A673 (cell line): ENCODE measurements at places on chromosomes 11 and 22. TPM values are rescaled to one million over a fixed set of nuclear protein-coding genes. Genes with fewer than 3 reads are reported as not detected.
A peak's percentile ranks its signal among the peaks of the same experiment; 100 is the strongest.

DNA sequence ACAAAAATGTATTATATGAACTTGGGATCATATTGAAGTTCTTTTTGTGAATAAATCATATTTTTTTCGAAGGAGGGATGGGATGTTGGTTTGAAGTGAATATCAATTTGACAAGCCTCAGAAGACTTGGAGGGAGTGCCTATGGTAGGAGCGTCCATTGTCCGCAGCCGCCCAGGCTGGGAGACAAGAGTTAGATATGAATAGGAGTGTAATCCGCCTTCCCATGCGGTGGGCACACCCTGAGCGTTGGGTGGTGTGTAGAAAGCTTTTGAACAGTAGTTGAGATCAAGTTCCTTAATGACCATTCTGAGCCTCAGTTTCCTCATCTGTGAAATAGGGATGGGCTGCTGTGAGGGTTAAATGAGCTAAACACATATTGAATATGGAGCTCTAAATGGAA, 7.0 kb downstream of the CD82 start:
- no peak overlapping the region for H3K4me3 ChIP-seq
- H3K27me3 ChIP-seq: no peaks in the 10 kb centered on the region
- H3K36me3 ChIP-seq: no peaks in the 10 kb centered on the region
- peaks cover 4% of the 10 kb centered on the region for H3K4me1 ChIP-seq
- no peak overlapping the region for H3K27ac ChIP-seq

GRCh38 chr11:69496631-69497220, 15.3 kb downstream of the LINC01488 start:
- H3K27ac ChIP-seq: no peak overlapping the region
- no peaks in the 10 kb centered on the region for H3K27me3 ChIP-seq
- H3K36me3 ChIP-seq: no peaks in the 10 kb centered on the region
- no peak for DNase-seq

DNA sequence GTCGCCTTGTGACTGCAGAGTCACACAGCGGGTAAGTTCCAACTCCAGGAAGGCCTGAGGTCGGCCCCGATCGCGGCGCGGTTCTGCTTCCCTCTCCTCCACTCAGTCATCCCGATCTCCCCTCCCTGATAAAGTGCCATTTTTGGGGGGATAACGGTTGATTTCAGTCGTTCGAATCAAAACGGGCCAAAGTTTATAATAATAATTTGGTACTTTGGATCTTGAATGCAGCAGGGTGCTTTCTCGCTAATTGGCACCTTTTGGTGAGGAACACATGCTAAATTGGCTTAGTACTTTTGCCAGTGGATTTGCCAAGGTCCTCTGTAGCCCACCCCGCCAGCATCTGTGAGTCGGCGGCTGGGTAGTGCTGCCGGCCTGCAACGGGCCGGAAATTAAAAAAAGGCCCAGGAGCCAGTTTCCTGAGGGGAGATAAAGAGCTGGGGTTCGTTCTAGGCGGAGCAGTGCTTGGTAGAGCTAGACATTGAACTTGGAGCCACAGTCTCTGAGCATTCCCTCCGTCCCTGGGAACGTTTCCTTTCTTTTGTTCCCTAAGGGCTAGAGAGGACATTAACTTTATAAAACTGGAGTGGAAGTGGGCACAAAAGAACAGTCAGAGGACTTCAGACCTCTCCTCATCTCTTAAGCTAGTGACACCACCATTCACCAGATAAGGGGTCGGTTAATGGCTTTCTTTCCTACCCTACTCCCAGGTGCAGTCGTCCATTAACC, 997 bp downstream of the UBE2L3 start:
- H3K27me3 ChIP-seq: no peaks in the 10 kb centered on the region
- peak overlapping the region; percentile 99 for H3K27ac ChIP-seq
- H3K36me3 ChIP-seq: no peaks in the 10 kb centered on the region
- DNase-seq: peak; percentile 39
- peaks cover 19% of the 10 kb centered on the region for H3K4me1 ChIP-seq
- peak overlapping the region; percentile 97 for H3K4me3 ChIP-seq

The NNMT gene
- 0.64 TPM in 1 of 2 replicates, not detected in the other for total RNA-seq

DNA sequence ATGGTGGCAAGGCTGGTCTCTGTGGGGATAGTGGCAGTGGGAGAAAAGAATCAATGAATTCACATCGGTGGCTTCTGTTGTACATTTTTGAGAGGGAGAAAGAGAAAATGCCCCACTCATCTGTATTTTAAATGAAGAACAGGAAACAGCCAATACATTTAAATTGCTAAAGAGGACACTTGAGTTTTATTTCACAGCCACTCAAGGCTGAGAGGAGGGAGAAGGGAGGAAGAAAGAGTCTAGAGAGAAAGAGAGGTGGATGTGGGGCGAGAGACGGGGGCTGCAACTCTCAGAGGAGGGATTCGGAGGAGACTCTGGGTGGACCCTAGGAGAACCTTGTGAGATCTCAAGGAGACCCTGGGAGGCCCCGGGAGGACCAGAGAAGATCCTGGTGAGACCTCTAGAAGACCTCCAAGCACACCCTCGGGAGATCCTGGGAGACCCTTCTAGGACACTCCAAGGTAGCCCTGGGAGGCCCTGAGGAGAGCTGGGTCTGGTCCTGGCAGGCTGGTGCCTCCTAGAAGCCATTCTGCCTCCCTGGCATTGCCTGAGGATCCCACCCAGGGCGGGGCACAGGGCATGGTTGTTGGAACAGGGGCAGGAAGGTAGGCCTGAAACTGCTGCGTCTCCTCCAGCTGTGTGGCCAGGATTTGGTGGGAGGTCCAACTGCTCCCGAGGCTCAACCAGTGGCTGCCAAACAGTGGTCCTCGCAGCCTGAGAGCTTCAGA, 91.0 kb upstream of the SHISAL1 start:
- no peak overlapping the region for H3K27ac ChIP-seq
- no peak overlapping the region for H3K4me3 ChIP-seq
- H3K27me3 ChIP-seq: no peaks in the 10 kb centered on the region

The SMIM38 gene
- total RNA-seq: 0.59 and 0.88 TPM in 2 replicates

DNA sequence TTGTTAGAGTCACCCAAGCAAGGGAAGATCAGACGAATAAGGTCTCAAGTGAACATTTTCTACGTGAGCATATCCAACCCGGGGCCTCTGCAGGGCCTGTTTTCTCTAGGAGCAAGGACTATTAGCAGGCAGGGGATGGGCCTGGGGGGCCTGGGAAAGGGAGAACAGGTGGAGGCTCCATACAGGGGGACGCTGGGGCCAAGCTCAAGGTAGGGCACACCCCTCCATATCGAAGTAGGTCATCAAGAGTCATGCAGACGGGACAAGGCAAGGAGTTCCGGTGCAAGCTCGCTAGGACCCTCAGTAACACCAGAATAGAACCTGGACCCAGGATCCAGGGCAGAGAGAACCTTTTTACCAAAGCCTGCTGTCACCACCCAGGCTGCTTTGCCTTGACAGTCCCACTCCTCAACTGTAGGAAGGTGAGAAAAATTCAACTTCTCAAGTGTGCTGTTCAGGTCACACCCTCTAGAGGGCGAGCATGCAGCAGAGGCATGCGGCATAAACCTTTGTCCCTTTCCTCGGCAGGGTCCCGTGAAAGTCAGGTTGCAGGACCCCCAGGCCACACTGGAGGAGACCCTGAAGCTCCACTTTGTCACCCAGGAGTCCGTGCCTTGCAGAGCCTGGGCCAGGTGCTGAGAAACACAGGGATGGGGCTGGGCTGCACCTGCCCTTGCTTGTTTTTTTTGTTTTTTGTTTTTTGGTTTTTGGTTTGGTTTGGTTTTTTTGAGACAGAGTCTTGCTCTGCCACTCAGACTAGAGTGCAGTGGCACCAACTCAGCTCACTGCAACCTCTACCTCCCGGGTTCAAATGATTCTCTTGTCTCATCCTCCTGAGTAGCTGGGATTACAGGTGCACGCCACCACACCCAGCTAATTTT, 8.6 kb upstream of the APOBEC3B start:
- no peaks in the 10 kb centered on the region for H3K36me3 ChIP-seq
- H3K4me1 ChIP-seq: no peaks in the 10 kb centered on the region
- no peaks in the 10 kb centered on the region for H3K27me3 ChIP-seq

DNA sequence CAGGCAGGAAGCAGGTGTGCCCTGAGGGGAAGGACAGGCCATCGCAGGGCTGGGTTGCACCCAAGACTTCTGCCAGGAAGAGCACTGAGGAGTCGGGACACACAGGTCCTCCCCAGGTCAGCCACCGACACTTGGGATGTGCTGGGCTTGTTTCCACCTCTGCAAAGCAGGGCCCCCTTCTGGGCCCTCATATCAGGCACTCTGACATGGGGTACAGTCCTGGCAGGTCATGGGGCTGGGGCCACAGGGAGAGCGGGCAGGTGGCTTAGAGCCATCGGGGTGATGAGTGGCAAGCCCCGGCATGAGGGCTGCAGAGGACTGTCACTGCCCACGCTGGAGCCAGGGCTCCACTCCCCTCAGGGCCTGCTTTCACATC, 7.9 kb upstream of the ADORA2A start:
- H3K27ac ChIP-seq: no peak overlapping the region
- peaks cover 5% of the 10 kb centered on the region for H3K36me3 ChIP-seq
- H3K27me3 ChIP-seq: no peaks in the 10 kb centered on the region
